NCI-H1436 treated with DMSO at 0.1 percent for 48 hours (cell line): ENCODE measurements at places on chromosomes 5 and 9.

- peak; percentile 83 for DNase-seq
Observed at GRCh38 chr5:141743866-141744272, 61.8 kb upstream of the ARAP3 start.

- no peak for DNase-seq
Observed at GRCh38 chr5:43840424-43841125, 237.6 kb downstream of the NNT start.

GRCh38 chr9:3247211-3247610, 278.6 kb downstream of the RFX3 start:
- no peak for DNase-seq

GRCh38 chr9:126162611-126163381, 163.8 kb upstream of the MVB12B start:
- no peak for DNase-seq
